ENCODE measurements at places on chromosomes 11 and 22.
A peak's percentile ranks its signal among the peaks of the same experiment; 100 is the strongest.

- no peak for DNase-seq
These were observed 18.7 kb upstream of the MUC6 start for GRCh38 chr11:1055109-1055703.

DNA sequence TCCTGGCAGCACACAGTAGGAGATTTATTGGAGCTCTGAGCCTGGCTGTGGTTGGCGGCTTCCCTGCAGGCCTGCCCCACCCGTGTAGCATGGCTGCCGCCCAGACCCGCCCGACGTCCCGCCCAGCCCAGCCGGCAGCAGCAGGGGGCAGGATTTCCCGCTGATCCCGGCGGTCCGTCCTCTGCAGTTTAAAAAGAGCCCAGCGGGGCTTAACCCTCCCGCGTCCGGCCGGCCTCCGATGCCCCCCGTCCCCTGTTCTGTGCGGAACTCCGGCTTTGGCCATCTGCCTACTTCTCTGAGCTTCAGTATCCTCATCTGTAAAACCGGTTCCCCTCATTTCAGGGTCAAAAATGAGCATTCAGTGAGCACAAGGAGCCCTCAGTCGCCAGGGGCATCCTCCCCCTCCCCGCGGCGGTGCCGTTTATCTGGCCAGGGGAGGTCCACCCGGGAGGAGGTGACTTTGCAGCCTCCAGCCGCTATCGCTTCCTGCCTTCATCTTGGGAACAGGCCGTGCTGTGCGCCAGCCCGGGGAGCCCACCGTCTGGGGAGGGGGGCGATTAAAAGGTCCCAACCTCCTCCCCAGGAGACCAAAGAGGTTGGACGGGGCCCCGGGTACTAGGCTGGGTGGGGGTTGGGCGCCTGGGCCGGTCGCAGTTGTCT, at the start of gene GAS2L1:
GAS2L1 (plus strand) TSS at position 476 of the 660 bp plus-strand sequence. CDS start 1,456 bp downstream, outside the sequence.
- DNase-seq: peak; percentile 21

DNA sequence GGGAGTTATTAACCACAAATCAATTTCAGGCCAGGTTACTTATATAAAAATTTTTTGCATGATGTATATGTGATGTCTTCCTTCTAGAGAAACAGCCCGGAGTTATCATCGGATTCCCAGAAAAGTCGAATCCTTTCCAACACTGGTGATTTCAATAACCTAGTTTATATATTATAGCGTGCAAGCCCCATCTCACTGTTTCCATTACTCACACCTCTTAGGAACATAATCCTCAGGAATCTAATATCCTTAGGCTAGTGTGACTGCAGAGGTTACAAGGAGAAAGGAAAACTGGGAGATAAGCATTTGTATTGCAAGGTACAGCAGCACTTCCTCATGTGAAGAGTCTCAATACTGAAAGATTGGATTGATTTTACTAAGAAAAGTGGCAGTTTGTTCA, 20.3 kb downstream of the ARHGAP20 start:
- DNase-seq: no peak

DNA sequence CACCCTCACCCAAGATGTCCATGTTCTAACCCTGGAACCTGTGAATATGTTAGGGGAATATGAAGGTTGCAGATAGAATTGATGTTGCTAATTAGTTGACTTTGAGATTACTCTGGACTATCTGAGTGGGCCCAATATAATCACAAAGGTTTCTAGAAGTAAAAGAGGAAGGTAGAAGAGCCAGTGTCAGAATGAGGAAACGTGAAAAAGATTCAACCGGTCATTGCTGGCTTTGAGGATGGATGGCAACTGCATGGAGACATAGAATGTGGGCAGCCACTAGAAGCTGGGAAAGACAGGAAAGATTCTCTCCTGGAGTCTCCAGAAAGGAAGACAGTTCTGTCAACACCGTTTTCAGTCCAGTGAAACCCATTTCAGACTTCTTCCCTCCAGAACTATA, 86.6 kb downstream of the CLPB start:
- DNase-seq: no peak

GRCh38 chr11:123231777-123232176, 36.7 kb upstream of the CLMP start:
- no peak for DNase-seq

- peak; percentile 63 for DNase-seq
These were observed 36.1 kb downstream of the LIMK2 start for GRCh38 chr22:31248138-31248745.

DNA sequence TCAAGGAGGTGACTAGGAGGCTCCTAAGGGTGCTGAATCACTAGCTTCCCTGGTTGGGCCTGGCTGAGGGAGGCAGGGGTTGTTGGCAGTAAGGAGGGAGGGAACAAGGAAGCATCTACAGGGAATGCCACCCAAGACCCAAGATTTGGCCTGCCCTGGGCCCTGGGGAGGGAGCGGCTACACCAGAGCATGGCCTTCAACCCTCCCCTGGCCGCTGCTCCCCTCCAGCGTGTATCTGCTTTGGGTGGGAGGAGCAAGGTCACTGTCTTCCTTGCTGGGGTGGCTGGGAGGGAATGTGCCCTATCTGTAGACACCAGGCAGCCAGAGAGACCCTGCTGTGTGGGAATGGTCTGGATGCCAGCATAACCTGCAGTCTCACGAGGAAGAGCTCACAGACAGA, 29.5 kb upstream of the MYEOV start:
- DNase-seq: no peak

GRCh38 chr11:45247433-45247832, 38.7 kb downstream of the SYT13 start:
- DNase-seq: no peak

GRCh38 chr11:37721485-37721884, 1123.4 kb upstream of the RAG2 start:
- no peak for DNase-seq

GRCh38 chr11:43222215-43222614, 89.6 kb upstream of the API5 start:
- DNase-seq: no peak

GRCh38 chr11:67120456-67120855, 1.4 kb downstream of the KDM2A start:
- DNase-seq: no peak
